ENCODE measurements at places on chromosomes 5 and 9. TPM values are rescaled to one million over a fixed set of nuclear protein-coding genes. Genes with fewer than 3 reads are reported as not detected.

The PCDHB6 gene
- total RNA-seq = not detected

DNA sequence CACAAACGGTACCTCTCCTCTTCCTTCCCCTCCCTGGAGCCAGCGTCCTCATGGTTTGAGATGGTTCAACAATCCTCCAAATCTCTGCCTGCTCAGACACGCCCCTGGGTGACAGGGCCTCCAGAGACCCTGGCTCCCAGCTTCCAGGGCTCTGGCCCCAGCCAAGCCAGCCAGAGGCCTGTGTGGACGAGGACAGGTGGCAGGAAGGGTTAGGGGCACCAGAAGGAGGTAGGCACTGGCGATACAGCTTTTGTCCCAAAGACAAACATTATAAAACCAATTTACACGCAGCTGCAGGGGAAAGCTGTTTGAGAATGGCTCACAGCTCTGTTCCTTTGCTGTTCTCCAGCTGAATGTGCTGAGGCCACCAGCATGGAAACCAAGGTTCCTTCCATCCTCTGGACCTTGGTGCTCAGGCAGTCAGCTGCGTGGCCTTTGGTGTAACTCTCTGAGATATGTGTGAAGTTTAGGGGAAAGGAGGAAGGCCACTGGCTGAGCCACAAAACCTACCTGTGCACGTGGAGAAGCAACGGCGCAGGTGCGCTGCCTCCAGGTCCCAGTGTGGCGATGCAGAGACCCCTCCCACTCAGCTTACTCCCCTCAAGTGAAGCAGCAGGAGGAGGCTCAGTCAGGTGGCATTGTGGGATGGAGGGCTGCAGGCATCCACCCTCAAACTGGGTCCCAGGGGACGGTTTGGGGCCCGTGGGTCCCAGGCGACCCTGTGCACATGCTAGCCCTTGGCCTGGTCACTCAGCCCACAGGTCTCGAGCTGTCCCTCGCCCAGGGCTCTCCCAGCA lies 4.3 kb upstream of the QRFP start:
- DNase-seq = no peak

GRCh38 chr9:82565188-82565969 lies 497.6 kb downstream of the RASEF start:
- no peak for DNase-seq

DNA sequence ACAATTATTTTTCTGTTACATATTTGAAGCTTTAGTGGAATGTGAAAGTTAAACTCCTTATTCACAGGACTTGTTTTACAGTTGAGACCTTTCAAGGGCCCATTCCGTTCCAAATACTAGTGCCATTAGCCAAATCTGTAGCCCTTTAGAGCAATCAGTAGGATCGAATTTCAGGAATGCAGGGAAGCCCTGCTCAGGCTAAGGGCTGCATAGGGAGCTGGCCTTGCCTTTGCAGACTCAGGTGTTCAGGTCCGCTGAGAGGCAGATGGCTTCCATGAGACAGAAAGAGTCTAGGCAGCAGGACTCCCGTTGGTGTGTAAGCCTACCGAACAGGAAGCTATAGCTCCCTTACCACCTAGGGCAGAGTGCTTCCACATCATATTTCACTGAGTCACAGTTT lies 150.1 kb upstream of the SLC27A6 start:
- DNase-seq = no peak

GRCh38 chr5:148314187-148314586 lies 2.0 kb downstream of the SPINK7 start:
- no peak for DNase-seq

- DNase-seq = no peak
Measured at GRCh38 chr5:142292249-142292648, 32.6 kb downstream of the SPRY4 start.

GRCh38 chr5:109558364-109558763 lies 131.4 kb upstream of the MAN2A1 start:
- no peak for DNase-seq

DNA sequence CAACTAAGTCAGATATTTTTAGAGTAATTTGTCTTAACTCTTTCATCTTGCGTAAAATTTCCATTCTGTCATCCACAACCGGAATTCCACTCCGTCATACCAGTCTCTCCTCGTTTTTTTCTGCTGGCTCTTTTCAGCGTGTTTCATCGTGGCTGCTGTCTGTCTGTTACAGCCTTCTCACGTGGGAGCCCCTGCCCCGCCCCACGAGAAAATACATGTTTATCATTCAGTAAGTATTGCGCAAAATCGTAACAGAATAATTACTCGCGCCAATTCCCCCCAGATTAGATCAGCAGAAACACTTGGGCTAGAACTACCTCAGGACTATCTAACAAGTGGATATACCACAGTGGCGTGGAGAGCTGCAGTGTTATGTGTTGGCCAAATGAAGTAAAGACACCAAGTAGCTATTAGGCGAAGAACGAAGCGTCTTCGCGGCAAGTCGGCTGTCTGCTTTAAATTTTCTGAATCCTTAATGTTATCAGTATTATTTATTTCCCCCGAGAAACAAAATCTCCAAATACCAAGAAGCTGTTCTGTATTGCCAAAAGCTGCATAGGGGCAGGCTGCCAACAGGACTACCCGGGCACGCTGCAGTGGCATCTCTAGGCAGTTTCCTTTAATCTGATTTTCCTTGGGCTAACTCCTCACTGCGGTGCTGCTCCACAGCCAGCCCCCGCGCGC lies 566 bp upstream of the FOCAD start:
- DNase-seq = peak; percentile 24

DNA sequence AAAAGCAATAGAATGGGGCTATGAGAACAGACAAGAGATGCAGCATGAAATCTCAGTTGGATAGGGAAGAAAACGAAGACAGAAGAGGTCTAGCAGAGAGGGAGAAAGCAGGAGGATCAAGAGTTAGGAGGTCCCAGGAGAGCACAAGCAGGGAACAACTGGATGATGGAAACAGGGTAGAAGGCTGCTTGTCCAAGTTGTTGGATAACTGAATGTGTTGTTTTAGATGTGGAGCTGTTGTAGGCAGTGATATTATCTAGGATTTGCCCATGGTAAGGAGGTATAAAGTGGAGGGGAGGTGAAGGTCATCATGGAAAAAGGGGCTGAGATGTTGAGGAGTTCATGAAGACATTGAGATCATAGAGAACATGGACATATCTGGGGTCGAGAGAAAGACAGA lies 12.4 kb upstream of the RHOBTB3 start:
- DNase-seq = no peak

The SPRY4 gene
- total RNA-seq = 31.6 TPM

DNA sequence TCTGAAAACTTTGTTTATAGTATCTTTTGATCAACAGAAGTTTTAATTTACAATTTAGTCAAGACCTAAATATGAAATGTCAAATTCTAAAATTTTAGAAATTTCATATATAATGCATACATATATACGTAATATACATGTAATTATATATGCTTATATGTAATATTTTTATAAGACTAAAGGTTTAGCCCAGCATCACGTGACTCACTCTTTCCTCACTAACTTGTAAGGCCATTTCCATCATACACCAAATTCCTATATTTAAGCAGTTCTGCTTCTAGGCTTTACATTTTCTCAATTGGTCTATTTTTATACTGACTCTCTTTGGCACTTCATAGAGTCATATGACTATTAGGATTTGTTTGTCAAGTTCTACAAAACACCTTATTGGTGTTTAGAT lies 56.4 kb downstream of the CFAP95 start:
- DNase-seq = no peak

DNA sequence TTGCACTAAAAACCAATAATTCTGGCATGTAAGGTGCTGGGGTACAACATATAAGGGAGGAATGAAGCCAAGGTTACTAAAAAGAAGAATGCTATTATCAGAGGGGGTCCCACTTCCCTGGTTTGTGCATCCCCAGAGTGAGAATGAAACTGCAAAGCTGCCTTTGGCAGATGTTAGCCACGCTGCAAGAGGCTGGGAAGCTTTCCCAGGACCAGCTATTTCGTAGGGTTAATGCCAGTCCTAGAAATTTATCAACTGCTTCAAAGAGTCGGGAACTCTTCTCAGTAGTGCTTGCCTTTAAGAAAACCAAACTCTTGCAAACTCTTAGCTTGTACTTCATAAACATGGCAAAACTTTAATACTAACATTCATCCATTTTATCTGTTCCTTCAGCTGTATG lies 87.5 kb upstream of the NR5A1 start:
- no peak for DNase-seq

- DNase-seq = peak; percentile 93
Measured at GRCh38 chr9:112379177-112380101, 469 bp upstream of the HSDL2 start.

- no peak for DNase-seq
Measured at GRCh38 chr5:5965132-5965531, 413.2 kb downstream of the MED10 start.

- no peak for DNase-seq
Measured at GRCh38 chr9:134340475-134341160, 14.4 kb downstream of the RXRA start.

GRCh38 chr5:132094393-132095076 lies 20.9 kb downstream of the CSF2 start:
- DNase-seq = peak; percentile 99

Data from foreskin keratinocyte (primary cell).